Left renal cortex interstitium (tissue), 4 donors: ENCODE measurements at places on chromosomes 16 and 17. TPM values are rescaled to one million over a fixed set of nuclear protein-coding genes. Genes with fewer than 3 reads are reported as not detected.

The SEC14L5 gene
- 0.20 TPM for polyA plus RNA-seq

GRCh38 chr16:89786474-89787364, 29.7 kb downstream of the FANCA start:
- no peak for DNase-seq

DNA sequence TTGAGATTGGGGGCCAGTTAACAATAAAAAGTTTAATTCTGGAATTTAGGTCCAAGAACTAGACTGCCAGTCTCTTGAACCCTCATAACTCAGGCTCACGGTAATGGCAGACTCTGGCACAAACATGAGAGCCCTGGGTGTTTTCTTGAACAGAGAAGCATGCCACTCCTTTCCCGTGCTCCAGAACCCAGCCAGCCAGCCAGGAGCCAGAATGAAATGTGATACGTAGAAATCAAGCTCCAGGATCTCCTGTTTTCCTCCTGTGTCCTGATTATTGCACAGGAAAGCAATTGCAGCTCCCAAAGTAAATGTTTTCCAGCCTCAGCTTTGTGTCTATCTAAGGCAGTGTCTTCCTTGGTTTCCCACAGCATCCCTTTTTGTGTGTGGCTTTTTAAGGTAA, 46.2 kb upstream of the NOL11 start:
- DNase-seq, result no peak

GRCh38 chr17:80834893-80835275, 156.8 kb upstream of the CHMP6 start:
- DNase-seq, result no peak

DNA sequence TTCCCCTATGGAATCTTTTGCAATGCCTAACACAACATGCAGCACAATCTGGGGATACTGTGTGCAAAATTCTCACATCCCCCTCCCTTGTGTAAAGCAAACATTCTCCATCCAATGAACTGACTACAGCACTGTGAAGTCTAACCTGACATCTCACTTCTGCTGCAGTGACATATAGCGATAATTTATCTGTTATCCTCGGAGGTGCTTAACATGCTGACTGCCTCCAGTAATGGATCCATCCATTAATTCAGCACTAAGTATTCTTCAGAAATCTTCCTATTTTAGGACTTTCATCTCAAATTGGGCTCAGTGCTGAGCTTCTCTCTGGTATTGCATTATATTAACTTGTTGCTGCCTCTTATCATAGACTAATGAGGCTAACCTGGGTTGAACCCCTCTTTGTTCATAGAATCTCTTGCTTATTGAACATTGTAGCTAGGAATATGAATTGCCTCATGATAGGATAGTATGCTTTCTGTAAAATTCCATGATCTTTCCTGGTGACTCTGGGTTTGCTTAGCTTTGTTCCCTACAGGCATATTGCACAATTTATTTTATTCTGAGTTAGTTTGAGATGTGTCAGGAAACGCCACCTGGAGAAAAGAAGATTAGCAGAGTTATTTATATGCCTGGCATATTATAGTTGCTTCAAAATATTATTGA, 187.9 kb downstream of the CNTNAP4 start:
- DNase-seq, result no peak
